Activated T-helper 9 cell treated with anti-CD3 and anti-CD28 coated beads, Interleukin-2, amount 50 U/mL, for 16 hours (primary cell): ENCODE measurements at places on chromosomes 11 and 22.
A peak's percentile ranks its signal among the peaks of the same experiment; 100 is the strongest.

GRCh38 chr11:10478066-10478465 is 23.0 kb downstream of the AMPD3 start:
- no peak for DNase-seq

DNA sequence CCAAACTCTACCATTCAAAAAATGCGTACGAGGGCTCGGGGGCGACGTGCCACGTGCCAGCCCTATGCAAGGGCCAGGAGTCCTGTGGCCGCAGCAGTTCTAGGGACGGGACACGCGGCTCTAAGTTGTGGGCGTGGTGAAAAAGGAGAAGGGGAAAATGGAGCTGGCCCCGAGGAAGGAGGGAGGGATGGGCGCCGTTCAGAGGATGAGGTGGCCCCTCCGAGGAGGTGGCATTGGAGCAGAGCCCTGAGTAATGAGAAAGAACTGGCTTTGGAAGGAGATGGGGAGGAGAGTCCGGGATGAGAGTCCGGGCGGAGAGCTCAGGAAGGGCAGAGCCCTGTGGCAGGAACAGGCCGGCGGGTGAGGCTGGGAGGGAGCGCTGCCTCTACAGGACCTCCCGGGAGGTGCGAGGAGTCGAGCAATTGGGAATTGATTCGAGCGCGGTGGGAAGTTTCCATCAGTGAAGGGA is 21.0 kb downstream of the OTUB1 start:
- DNase-seq = no peak

GRCh38 chr11:103085758-103086365 is 6.1 kb downstream of the DCUN1D5 start:
- no peak for DNase-seq

- DNase-seq = no peak
Observed at GRCh38 chr11:75873417-75874221, 58.6 kb downstream of the UVRAG start.

DNA sequence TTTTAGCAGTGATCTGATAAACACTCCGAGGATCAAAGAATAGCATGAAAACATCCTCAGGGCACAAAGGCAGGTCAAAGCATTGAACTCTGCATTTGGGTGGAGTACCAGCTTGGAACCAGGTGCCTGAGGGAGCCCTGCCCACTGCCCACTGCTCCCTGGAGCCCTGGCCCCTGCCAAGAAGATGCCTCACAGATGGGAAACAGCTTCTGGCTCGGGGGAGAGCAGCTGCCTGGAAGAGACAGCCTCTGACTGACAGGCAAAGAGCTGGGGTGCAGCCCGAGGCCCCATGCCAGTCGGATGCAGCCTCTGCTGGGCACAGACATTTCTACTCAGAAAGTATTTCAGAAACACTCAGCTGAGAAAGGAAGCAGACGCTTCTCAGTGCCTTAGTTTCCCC is 13.2 kb downstream of the LMO1 start:
- DNase-seq = no peak

- DNase-seq = no peak
Observed at GRCh38 chr11:3007404-3008010, 15.4 kb upstream of the NAP1L4 start.

DNA sequence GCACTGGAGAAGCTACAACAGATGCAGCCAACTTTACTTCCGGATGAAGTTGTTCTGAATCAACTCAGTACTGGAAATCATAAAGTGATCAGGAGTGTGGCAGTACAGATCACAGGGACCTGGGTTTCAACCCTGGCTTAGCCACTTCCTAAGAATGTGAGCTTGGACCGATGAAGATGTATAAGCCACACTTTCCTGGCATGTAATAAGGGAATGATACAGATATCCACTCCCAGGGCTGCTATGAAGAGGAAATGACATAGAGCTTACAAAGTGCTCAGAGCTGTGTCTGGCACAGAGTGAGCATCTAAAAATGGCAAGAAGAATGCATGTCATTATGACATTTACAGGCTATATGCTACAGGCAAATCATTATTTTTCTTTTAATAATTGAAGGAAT is 378.7 kb downstream of the NTM start:
- no peak for DNase-seq

DNA sequence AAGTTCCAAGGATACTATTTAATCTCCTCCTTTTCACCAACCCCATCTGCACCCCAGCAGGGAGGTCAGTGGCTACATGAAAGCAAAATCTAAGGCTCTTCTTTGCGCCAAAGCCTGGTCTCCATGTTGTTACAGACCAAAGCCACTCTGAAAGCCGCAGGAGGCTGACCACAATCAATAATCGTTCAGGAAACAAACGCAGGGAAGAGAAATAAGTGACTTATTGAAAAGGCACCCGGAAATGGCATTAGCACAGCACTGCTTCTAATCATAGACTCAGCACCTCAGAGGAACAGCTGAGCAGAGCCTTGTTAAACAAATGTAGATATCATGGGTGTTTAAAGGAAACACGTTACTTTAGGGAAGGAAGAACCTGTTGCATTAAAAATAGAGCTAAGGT is 183.9 kb downstream of the KIRREL3 start:
- no peak for DNase-seq

- peak; percentile 26 for DNase-seq
Observed at GRCh38 chr11:114183044-114183511, 113.1 kb upstream of the NNMT start.

DNA sequence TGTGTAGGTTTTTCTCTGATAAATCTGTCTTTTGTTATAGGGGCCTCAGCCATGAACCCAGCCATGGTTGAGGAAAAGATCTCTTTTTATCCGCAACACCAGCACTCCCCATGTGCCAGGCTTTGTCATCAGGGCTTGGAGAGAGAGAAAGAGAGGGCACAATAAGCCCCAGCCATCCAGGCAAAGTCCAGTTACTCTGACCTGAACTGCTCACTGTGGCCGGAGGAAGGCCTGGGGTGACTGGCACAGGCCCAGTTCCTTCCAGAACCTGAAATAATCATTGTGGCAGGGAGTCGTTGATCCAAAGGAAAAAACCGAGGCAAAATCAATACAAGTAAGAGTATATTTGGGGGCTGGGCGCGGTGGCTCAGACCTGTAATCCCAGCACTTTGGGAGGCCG is 3.9 kb upstream of the ARHGAP8 start:
- DNase-seq = no peak

GRCh38 chr11:47305734-47306483 is 36.0 kb downstream of the MADD start:
- DNase-seq = no peak

DNA sequence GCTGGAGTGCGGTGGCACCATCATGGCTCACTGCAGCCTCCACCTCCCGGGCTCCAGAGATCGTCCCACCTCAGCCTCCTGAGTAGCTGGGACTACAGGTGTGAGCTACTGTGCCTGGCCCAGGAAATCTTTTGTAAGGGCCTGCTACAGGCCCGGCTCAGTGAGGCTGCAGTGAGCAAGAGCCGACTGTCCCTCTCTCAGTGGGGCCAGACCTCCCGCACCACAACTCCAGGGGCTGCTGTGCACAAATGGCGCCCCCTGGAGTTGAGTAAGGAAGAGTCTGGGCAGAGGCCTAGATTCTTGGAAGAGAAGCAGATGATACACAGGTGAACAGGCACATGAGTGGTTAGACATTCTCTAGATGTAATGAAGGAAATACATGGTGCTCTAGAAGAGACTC is 7.0 kb downstream of the SERHL2 start:
- no peak for DNase-seq

DNA sequence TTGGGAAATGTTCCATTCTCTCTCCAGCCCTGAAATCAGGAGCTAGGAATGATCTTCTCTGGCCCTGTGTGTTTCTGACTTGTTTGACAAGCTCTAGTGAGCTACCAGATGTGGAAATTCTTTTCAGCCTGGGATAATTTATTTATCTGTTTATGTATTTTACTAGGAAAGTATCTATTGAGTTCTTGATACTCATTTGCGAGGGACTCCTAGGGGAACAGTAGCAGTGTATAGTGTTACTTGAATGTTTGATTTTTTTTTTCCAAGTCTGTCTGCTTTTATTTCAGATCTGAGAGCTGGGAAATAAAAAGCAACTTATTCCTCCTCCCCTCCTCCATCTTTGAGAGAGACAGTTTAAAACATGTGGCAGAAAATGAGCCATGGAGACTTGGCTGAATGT is 92.5 kb downstream of the ALX4 start:
- DNase-seq = no peak

- DNase-seq = no peak
Observed at GRCh38 chr11:115645631-115646317, 141.6 kb upstream of the CADM1 start.

- DNase-seq = peak; percentile 29
Observed at GRCh38 chr22:19855504-19856409, 1.1 kb upstream of the GNB1L start.

DNA sequence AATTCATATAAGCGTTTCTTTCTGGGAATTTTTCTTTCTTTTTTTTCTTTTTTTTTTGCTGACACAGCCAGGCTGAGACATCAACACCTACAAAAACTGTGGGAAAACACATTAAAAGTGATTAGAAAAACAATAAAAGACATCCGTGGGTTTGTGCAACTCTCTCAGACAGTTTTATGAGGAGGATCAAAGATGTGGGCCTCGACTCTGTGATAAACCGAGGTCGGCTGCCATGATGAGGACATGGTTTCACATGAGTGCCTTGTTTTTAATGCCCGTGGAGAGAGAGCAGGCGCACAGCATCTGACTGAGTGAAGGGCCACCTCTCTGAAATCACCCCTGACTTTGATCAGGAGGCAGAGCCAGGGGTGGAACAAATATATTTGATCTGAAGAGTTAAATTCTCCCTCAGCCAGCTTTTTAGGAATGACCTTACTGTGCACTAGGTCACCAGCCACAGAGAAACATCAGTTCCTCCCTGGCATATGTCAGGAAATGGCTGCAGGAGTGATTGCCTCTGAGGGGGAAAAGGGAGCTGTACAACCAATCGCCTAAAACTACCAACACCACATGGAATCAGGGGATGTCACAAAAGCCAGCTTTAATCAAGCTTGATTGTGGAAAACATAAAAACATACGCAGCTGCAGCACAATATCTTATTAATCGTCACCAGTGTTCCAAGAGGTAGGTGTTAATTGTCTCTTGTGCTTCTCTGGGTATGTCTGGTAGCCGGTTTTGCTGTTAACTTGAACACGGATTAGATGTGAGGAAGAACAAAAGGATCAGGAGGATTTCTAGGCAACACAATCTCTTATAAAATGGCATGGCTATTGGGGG is 164.7 kb downstream of the MAML2 start:
- DNase-seq = no peak

- DNase-seq = no peak
Observed at GRCh38 chr11:121576531-121576930, 123.8 kb upstream of the SORL1-AS1 start.

DNA sequence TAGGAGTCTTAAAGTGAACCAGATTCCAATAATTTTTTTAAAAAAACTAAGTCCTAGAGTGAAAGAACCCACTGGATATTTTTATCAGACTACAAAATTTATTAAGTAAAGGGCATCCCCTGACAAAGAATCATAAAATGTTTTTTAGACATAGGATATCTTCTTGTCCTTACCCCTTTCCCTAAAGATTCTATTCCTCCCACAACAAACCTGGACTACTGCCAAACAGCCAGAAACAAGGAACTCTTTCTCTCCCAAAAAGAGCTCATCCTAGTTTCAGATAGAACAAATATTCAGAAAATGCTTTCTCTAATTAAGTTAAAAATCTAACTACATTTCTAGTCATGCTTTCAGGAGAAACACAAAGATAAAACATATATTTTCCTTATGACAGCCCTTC is 327.1 kb downstream of the FAM181B start:
- no peak for DNase-seq

DNA sequence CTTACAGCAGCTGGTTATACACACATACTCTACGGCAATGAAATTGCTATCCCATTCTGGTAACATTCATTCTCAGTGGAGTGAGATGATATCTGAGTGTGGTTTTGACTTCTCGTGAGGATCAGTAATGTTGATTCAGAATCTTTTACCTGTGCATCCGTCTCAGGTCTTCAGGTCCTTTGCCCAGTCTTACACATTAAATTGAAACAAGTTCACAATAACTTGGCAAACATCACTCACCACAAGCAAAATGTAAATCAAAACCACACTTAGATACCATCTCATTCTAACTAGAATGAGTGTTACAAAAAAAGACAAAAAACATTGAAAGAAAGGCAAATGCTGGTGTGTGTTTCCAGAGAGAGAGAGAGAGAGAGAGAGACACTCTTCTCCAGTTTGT is 14.0 kb downstream of the RGL4 start:
- no peak for DNase-seq

- DNase-seq = no peak
Observed at GRCh38 chr11:83158965-83159901, 2.3 kb downstream of the PCF11 start.

GRCh38 chr11:8956860-8957259 is 7.4 kb downstream of the TMEM9B start:
- DNase-seq = no peak

DNA sequence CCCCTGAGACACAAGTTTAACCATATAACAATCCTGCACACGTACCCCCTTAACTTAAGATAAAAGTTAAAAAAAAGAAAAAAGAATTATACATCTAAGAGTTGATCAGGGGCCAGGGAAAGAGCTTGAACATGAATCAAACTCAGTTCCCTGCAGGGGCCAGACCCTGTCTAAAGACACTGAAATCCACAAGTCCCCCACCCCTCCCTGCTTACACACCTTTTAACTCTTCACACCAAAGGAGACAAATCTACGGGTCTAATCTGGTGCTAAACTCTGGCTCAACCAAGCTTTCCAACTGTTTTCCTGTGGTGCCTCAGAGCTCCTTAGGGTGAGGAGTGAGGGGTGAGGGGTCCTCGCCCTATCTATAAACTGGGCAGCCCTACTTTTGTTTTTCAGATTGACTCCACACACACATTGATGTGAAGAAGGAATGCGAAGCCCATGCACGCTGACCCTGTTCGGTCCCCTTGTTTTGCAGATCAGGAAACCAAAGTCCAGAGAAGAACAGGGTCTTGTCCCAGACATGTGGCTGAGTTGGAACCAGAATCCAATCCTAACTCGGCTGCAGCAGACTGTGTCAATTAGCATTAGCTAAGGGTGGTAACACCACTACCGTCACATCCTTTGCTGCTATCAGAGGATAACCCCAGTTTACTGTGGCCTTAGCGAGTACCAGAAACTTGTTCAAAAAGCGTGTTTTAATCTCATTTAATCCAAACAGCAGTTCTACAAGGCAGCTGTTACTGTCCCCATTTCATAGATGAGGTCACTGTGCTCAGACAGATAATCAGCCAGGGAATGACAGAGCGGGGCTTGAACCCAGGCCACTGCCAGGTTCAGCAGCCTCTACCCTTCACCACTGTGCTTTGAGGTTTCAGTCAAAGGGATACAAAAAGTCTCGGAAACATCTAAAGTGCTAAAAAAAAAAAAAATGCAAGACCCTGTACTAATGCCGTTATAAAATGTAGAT is 145.2 kb upstream of the SYT13 start:
- no peak for DNase-seq

- no peak for DNase-seq
Observed at GRCh38 chr22:27684901-27685300, 116.7 kb downstream of the MN1 start.

DNA sequence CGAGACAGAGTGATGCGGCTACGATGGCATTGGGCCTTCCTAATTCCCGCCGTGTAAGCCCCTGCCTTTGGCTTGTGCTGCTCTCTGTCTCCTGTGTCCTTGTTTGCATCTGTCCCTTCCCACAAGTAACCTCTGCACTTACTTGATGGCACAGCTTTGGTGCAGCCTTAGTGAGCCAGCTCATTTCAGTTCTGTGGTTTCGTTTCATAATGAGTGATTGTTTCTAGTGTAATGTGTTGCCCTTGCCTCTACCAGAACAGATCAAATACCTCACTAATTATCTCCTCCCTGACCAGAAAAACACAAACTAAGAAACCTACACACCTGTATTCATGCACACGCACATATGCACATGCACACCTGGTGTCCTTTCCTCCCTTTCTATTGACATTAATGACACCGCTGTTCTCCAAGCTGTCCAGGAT is 58.8 kb downstream of the GRK3 start:
- no peak for DNase-seq

GRCh38 chr22:19722982-19723231 is 432 bp upstream of the GP1BB start:
- no peak for DNase-seq
